A549 treated with DMSO at 1 μM for 4 hours (cell line): ENCODE measurements at places on chromosomes 1 and 21. TPM values are rescaled to one million over a fixed set of nuclear protein-coding genes. Genes with fewer than 3 reads are reported as not detected.

Gene MPZ
- 0.20 to 0.36 TPM (median 0.26 TPM) in 4 of 5 replicates, not detected in the other for total RNA-seq

Gene LMOD1
- total RNA-seq = not detected in 5 replicates

Gene FCRL2
- not detected in 5 replicates for total RNA-seq

Gene EEIG2
- 5.4 to 9.5 TPM (median 7.7 TPM) in 5 replicates for total RNA-seq

Gene NR1I3
- 0.21 TPM in 1 of 5 replicates, not detected in the others for total RNA-seq

Gene HORMAD1
- total RNA-seq = 6.0 to 9.4 TPM (median 7.8 TPM) in 5 replicates
